ENCODE measurements at places on chromosomes 7 and 10. TPM values are rescaled to one million over a fixed set of nuclear protein-coding genes. Genes with fewer than 3 reads are reported as not detected.

DNA sequence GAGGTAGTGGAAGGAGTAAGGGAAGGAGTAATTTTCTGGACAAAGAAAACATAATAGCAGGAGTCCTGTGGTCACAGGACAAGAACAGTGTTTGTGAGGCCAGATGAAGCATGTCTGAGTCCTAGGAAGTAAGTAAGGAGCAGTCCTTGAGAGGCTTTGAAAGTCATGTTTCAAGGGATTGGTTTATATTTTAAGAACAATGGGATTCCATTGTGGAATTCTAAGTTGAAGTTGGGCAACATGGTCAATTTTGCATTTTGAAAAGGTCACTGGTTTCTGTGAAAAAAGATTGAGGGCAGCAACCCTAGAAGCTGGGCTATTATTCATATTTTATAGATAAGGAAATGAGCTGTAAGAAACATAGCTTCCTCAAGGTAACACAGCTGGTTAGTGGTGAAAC, 10.8 kb upstream of the SLC25A28 start:
- no peak for DNase-seq

DNA sequence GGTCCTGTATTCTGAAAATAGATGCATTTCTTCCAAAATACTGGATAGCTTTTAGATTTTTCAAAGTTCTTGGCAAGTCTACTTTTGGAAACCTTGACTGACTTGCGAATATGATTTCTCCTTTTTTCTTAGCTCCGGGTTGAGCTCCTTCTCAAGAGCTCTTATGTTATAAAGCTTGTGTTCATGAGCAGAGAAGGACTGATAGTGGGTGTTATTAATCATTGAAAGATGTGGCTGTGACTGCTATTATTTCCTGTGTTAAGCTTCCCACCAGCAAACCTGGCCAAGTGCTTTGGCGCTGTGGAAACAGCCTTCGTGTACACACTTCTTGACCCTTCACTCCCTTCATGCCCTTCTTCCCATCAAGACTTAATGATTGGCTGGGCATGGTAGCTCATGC, 98.2 kb downstream of the KIAA1217 start:
- no peak for DNase-seq

The UTF1 gene
- 18.6 TPM for total RNA-seq

The TMEM236 gene
- 0.43 TPM for total RNA-seq

- no peak for DNase-seq
These were observed 3.7 kb upstream of the HOXA10 start for GRCh38 chr7:27177795-27178320.

- DNase-seq, result no peak
These were observed 22.7 kb downstream of the MACC1 start for GRCh38 chr7:20194343-20194995.

The DYNC1I1 gene
- 7.1 TPM for total RNA-seq

The SPACDR gene
- 45.8 TPM for total RNA-seq

The STEAP2 gene
- total RNA-seq, result 4.3 TPM

The AKR1D1 gene
- 1.3 TPM for total RNA-seq

The SPDYE5 gene
- total RNA-seq, result 12.5 TPM

The BAIAP2L1 gene
- 23.5 TPM for total RNA-seq

Measured in testis (tissue), 5 donors.